ENCODE measurements at places on chromosomes 16 and 17. TPM values are rescaled to one million over a fixed set of nuclear protein-coding genes. Genes with fewer than 3 reads are reported as not detected.

The CTRB1 gene
- not detected for total RNA-seq

DNA sequence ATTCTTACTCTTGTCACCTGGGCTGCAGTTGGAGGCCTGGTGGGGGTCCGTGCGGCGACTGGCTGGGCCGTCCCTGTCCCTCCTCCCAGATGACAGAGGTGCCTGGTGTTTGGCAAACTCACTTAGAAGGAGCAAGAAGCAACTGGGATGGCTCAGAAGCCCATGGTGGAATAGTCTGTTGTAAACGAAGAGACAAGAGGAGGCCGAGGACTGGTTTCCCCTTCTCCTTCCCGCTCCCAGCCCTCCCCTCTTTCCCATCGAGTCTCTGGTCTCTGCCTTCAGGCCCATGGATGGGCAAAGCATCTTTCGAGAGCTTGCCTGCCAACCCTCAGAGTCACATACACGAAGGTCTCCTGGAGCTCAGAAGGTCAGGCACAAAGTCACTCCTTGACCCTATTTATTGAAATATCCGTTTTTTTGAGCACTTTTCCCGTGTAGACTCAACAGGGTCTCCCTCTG is 364.4 kb downstream of the SEC14L1 start:
- no peak for DNase-seq
- no peak overlapping the region for H3K27ac ChIP-seq
- H3K4me1 ChIP-seq = peaks cover 2% of the 10 kb centered on the region
- peaks cover 13% of the 10 kb centered on the region for H3K36me3 ChIP-seq
- no peaks in the 10 kb centered on the region for H3K27me3 ChIP-seq

DNA sequence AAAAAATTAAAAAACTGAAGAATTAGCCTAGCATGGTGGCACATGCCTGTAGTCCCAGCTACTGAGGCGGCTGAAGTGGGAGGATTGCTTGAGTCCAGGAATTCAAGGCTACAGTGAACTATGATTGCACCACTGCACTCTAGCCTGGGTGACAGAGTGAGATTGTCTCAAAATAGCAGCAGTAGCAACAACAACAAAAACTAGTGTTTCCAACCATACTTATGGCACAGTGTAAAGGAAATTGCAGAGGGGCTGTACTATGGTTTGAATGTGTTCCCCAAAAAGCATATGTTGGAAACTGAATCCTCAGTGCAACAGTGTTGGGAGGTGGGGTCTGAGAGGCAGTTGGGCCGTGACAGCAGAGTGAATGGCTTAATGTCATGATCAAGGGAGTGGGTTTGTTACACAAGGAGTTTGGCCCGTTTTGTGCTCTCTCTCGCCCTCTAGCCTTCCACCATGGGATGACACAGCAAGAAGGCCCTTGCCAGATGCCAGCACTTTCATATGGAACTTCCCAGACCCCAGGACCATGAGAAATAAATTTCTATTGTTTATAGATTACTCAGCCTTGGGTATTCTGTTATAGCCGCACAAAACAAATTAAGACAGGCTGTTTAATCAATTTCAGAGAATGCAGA is 70.0 kb downstream of the PGS1 start:
- H3K36me3 ChIP-seq = no peaks in the 10 kb centered on the region
- no peaks in the 10 kb centered on the region for H3K27me3 ChIP-seq
- no peak overlapping the region for H3K27ac ChIP-seq
- H3K4me3 ChIP-seq = no peak overlapping the region

The HEATR3 gene
- total RNA-seq = 21.6 TPM

DNA sequence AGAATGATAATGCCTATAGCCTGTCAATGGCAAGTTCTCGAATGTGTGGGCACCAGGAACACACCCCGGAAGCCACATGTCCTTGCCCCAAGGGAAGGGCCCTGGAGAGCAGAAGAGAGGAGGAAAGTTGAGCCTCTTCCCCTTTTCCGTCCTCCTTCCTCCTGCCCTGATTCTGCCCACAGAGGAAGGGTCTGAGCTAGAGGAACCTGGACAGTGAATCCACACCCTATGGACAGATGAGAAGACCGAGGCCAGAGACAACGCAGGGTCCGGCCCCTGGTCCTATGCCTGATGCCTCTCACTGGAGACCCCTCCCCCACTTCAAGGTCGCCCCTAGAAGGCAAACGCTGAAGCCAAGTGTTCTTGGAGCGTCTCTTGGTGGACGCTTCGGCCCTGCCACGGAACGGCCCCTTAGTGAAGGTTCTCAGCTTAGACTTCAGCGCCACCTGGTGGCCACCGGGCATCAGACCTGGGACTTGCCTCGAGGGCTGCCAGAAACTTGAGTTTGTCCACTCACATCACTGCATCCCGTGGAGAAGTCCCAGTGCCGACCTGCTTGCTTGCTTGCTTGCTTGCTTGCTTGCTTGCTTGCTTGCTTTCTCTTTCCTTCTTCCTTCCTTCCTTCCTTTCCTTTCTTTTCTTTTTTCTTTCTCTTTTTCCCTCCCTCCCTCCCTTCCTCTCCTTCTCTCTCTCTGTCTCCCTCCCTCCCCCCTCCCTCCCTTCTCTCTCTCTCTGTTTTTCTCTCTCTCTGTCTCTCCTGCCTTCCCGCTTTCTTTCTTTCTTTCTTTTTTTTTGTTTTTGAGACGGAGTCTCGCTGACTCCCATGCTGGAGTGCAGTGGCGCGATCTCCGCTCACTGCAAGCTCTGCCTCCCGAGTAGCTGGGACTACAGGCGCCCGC is 20.6 kb upstream of the SPNS3 start:
- DNase-seq = peak; percentile 93
- H3K4me1 ChIP-seq = peaks cover 6% of the 10 kb centered on the region
- H3K36me3 ChIP-seq = no peaks in the 10 kb centered on the region
- H3K27me3 ChIP-seq = no peaks in the 10 kb centered on the region

GRCh38 chr16:80702696-80703095 is 101.7 kb downstream of the CDYL2 start:
- no peak overlapping the region for H3K27ac ChIP-seq
- no peak overlapping the region for H3K4me3 ChIP-seq
- H3K36me3 ChIP-seq = peaks cover 12% of the 10 kb centered on the region
- peaks cover 16% of the 10 kb centered on the region for H3K4me1 ChIP-seq
- no peak for DNase-seq

DNA sequence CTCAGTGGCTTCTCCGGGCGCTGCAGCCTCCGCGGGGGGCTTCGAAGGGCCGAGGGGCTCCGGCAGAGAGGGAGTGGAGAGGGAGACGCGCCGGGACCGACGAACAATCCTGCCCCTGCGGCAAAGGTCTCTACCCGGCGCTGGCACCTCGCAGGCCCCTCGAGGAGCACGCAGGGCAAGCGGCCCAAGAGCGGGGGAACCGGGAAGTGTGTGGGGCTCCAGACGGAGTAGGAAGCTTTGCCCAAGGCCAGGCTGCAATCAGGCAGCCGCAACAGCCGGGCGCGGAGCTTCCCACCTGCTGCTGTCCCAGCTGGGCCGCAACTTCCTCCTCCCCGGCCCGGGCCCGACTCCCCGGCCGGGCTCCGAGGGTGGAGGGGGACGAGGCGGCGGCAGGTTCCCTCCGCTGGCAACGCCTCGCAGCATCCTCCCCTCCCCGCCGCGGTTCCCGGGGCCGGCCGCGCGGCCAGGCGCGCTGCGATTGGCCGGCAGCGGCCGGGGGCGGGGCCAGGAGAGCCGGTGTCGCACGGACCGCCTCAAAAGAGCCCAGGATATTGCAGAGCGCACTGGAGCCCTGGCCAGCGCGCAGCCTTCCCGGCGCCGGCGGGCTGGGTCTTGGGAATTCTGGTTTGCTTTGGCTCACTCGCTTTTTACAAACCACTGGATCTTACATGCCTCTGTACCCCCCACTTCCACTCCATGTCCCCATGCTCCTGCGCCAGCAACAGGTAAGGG is at the start of gene KCNJ2:
Gene KCNJ2 (plus strand): TSS at position 556 of the 732 bp plus-strand sequence. CDS start 5,508 bp downstream, outside the sequence.
- H3K36me3 ChIP-seq = no peaks in the 10 kb centered on the region
- no peak within 1 kb of the TSS for H3K27ac ChIP-seq
- H3K27me3 ChIP-seq = peaks cover 65% of the 10 kb centered on the region
- peaks cover 14% of the 10 kb centered on the region for H3K4me1 ChIP-seq
- peak; percentile 67 for DNase-seq
- H3K4me3 ChIP-seq = peak within 1 kb of the TSS; percentile 66

The OR1A1 gene
- not detected for total RNA-seq

DNA sequence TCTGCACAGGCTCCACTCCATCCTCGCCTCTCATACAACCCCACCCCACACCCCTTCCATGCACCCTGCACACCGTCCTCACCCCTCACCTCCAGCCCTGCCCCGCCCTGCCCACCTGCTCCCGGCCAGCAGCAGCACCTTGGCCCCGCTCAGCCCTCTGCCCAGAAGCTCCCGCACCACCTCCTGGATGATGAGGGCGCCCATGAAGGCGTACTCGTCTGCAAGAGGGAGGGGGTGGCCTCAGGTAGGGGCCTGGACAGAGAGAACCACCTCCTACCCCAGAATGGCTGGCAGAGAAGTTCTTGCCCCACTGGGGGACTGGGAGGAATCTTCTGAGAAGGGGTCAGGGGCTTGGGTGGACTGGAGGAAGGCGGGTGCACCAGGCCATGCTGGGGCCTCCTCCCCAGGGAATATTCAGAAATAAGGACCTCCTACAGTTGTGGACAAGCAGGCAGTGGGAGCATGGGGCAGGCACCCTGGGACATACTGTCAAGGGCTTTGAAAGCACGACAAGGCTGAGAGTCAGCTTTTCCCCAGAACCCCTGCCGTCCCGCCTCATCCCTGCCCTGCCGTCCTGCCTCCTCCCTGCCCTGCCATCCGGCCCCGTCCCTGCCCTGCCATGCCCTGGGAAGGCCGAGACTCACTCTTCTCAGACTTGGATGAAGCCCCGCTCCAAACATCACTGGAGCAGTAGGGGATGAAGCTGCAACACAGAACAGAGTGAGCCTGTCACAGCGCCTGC is 3.1 kb downstream of the NOTUM start:
- H3K27me3 ChIP-seq = peaks cover 20% of the 10 kb centered on the region
- H3K4me1 ChIP-seq = peaks cover 4% of the 10 kb centered on the region
- no peak overlapping the region for H3K27ac ChIP-seq
- DNase-seq = no peak
- no peaks in the 10 kb centered on the region for H3K36me3 ChIP-seq
- peak overlapping the region; percentile 27 for H3K4me3 ChIP-seq

DNA sequence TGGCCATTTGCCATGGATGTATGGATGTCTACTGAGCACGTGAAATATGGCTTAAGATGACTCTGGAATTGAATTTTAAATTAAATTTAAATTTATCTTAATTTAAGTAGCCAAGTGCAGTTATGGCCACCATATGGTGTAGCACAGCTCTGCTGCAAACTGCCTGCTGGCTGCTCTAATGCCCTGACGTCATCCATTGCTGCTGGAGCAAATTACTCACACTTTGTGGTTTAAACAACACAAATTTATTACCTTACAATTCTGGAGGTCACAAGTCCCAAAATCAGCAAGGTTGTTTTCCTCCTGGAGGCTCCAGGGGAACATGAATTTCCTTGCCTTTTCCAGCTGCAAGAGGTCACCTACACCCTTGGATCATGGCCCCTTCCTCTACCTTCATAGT is 679.3 kb upstream of the EEF2KMT start:
- H3K27me3 ChIP-seq = no peaks in the 10 kb centered on the region
- H3K4me1 ChIP-seq = no peaks in the 10 kb centered on the region
- H3K27ac ChIP-seq = no peak overlapping the region
- no peak overlapping the region for H3K4me3 ChIP-seq
- no peaks in the 10 kb centered on the region for H3K36me3 ChIP-seq

All from activated CD4-positive, alpha-beta T cell treated with anti-CD3 and anti-CD28 coated beads, Interleukin-2, amount 10 ng/mL, durations not matched to agents 7 days and 5 days (primary cell).